ENCODE measurements at places on chromosomes 2 and 18.

GRCh38 chr2:26223018-26223417 is 21.4 kb downstream of the HADHA start:
- DNase-seq = no peak

DNA sequence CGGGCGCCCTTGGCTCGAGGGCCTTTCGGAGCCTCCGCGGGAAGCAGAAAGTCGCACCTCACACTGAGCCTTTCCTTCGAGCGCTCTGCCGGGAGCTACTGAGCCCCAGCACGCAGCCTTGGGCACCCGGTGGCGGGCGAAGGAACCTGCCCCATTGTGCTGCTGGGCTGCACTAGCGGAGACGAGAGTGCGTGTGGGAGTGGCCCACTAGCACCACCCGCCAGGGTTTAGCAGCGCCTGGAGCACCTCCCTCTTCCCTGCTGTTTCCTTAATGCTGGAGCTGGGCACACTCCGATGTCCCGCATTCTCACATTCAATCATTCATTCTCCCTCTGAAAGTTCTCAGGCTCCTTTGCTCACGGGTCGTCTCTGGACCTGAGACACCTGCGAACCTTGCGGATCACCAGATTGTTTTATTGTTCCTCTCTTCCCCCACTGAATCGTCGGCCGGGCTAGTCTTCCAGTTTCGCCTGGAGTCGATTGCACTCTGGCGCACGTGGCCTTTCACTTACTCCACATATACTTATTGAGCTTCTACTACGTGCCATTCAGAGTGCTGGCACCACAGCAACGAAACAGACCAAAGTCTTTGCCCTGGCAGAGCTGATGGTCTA is 8.5 kb upstream of the PAX3 start:
- DNase-seq = no peak

DNA sequence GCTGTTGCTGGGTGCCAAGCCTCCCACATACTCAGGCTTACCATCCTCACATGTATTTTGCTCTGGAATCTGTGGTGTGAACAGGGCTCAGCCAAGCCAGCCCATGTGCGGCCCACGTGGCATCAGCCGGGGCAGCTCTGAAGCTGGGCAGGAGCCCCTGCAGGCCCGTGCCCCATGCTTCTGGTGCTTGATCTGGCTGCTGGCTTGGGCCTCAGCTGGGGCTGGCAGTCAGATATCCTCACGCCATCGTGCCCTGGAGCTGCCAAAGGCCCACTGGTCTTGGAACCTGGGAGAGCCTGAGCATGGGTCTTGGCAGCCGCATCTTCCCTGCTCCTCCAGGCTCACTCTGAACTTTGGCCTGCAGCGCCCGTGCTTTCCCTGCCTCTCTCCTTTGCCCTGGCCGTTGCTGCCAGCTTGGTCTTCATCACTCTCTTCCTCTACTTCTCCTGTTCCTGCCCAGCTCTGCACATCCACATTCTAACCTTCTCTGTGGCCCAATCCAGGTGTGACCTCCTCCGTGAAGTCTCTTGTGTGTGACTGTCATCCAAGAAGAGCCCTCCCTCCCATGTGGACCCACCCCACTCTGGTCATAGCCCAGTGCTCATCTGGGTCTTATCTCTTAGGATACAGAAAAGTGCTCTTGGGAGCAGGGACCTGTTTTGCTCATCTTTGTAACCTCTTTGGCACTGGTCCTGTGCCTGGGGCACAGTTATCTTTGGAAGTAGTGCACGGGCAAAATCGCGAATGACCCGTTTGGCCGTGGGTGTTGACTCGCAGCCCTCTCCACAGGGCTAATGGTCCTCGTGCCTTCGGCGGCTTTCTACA is 116.1 kb downstream of the RNF144A start:
- DNase-seq = no peak

- no peak for DNase-seq
Measured at GRCh38 chr2:121064186-121064585, 220.8 kb downstream of the TFCP2L1 start.

DNA sequence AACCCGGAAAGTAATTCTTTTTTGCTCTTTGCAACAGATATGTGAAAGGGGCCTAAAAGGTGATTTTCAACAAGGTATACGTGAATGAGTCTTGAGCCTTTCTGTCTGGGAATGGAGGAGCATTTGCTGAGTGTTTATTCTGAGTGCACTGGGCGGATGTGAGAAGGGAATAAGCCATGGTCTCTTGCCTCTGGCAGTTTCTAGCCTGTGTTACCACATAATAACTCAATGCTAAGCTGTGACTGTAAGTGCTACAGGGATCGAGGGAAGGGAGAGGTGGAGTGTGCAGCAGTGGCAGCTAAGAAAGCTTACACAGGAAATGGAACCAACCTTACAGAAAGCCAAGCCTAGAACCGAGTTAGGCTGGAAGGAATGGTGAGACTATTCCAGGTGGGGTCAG is 444.3 kb downstream of the SLC4A3 start:
- DNase-seq = no peak

- DNase-seq = no peak
Measured at GRCh38 chr2:43212931-43213330, 13.5 kb downstream of the ZFP36L2 start.

DNA sequence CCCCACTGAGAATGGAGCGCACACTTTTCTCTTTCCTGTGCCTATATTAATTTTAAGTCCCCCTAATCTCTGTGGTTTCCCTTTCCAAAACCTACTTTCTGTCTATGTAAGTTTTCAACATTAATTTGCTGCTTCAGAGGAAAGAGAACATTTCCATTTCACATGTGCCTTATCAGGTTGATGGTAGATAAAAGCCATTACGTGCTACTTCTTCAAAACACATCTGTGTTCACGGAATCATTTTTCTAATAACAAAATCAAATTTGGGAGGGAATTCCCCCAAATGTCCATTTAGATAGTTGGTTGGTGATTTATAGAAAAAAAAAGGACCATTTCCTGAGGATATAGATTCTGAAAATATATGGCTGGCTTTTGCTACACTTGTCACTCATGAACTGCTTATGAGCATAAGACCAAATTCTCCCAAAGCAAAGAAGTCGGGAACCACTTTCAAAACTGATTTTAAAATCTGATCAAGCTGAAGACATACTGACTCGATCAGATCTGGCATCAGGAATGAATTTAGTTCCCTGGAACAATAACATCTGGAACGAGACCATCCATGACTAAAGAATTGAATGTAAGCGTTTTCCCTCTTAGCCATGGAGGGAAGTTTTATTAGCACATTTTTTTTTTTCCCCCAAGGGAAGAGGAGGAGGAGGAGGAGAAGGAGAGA is 8.2 kb downstream of the PTGR3 start:
- no peak for DNase-seq

- DNase-seq = no peak
Measured at GRCh38 chr2:74915743-74916142, 42.7 kb upstream of the POLE4 start.

- DNase-seq = no peak
Measured at GRCh38 chr2:210440206-210440605, 36.4 kb downstream of the LANCL1 start.

- DNase-seq = no peak
Measured at GRCh38 chr2:234983011-234983726, 31.4 kb downstream of the SH3BP4 start.

DNA sequence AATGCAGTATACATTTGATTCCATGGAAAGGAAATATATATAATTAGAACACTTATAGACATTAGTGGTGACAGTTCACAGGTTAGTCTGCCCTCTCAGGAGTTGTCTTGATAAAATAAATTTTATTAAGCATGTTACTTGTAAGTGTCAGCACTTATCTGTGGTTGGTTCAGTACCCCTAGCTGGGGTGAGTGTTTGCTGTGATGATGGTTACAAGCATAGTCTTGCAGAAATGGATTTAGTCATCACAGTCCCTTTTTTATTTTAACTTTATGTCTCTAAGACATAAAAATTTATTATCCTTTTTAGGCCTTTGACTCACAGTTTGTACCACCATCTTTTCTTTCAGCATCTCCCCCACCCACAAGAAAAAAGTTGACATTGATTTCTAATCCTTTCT is 52.1 kb downstream of the NCK2 start:
- no peak for DNase-seq

DNA sequence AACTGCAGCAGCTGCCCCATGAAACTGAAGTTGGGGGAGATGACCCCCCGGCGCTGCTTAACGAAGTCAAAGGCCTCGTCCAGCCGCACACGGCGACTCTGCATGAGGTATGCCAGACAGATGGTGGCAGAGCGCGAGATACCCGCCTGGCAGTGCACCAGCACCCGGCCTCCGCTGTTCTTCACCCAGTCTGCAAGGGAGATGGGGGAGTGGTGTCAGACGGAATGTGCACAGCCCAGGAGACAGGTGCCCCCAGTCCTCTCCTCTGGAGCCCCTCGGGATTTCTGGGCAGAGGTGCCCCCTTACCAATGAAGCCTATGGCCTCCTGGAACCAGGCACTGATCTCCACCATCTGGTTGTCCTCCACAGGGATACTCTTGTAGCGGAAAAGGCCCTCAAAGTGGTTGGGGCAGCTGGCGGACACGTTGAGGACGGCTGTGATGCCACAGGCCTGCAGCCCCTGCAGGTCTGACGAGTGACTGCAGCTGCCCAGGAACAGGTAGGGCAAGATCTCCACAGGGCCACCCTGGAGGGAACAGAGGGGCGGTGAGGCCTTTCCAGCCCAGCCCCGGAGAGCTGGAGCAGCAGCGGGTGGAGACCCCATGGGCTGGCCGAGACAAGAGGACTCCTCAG is 1.3 kb downstream of the DUSP2 start:
- no peak for DNase-seq

- no peak for DNase-seq
Measured at GRCh38 chr2:189534854-189535832, 45.4 kb downstream of the SLC40A1 start.

DNA sequence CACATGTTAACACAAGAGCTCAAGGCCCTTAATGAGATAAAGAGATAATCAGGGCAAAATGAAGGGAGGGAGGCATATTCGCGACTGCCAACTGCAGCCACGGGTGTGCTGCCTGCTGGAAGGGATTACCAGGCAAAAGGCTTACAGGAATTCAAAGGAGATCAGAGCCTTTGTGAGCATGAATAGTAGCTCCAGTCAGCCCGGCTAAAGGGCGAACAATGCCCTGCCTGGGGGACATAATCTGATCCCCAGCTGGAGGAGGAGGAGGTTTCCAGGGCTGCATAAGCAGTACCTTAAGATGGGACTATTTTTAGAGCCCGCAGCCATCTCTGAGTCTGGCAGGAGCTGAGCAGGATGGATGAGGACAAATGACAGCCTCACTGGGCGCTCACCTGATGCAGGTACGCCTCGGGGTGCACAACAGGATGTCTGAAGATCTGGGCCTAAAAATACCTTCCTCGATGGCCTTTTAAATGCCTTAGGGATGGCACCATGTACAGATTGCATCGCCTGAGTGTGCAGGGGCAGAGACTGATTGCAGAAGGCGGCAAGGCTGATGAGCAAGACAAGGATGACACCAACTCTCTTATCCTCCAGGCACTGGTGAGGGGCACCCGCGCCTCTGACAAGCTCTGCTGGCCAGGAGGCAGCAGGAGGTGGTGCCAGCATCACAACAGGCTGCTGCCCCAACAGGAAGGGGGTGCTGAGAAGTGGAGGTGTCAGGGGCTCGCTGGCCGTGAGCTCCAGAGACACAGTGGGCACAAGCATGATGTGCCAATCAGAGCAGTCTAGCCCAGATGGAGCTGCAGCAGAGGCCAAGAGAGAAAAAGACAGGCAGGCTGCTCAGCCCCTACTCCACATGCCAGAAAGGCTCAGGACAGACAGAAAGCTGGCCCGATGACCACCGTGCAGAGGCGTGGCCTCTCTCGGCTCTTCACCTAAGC is 111.4 kb downstream of the EIPR1 start:
- DNase-seq = no peak

GRCh38 chr2:74544634-74545033 is 9.1 kb downstream of the LOXL3 start:
- DNase-seq = no peak

DNA sequence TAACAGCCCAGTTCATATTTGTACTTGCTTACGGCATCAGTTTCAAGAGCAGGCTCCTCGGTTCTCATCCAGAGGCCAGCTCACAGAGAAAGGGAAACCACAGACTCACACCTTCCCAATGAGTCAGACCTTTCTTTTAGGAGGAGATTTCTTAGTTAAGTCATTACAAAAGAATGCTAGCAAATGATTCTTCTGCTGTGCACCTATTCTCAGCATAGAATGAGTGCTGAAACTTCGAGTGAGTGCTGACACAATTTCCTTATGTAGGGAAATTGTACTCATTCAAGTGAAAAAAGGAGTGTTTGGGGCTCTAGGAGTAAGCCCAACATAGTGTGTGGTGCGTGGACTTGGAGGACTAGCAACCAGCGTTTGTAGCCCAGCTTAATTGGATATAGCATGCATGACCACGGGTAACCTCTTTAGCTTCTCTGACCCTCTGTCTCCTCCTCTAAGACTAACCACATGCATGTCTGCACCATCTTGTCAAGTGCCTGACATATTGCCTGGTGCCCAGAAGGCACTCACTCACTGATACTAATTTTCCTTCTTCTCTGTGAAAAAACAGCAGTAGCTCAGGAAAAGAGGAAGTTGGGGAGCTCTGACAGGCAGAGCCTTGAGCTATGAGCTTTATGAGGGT is 87.0 kb downstream of the ALPK2 start:
- no peak for DNase-seq

GRCh38 chr2:38076152-38076709 is 280 bp upstream of the CYP1B1 start:
- peak; percentile 26 for DNase-seq

DNA sequence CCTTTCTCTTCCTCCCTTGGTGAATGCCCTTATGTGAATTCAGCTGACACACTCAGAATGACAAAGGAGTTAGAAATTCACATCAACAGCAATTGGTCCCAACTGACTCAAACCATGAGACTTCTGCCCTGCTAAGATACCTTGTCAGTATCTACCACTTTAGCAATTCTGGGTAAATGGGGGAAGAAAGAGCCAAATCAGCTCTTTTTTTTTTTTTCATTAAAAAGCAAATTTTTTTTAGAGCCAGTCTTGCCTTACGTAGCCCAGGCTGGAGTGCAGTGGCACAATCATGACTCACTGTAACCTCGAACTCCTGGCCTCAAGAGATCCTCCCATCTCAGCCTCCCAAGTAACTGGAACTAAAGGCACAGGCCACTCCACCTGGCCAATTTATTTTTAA is 1.7 kb upstream of the PPP4R1 start:
- no peak for DNase-seq

GRCh38 chr18:34299828-34300227 is 75.1 kb upstream of the NOL4 start:
- DNase-seq = no peak

DNA sequence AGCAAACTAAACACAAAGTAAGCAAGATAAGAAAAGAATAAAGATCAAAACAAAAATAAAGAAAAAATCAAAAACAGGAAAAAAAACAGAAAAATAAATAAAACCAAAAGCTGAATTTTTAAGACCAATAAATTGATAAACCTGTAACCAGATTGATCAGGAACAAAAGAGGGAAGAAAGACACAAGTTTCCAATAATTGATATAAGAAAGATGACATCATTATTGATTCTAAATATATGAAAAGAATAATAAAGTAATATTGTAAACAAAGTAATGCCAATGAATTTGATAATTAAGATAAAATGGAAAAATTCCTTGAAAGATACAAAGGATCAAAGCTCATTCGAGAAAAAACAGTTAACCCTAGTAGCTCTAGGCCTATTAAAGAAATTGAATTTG is 394.6 kb upstream of the LRATD1 start:
- no peak for DNase-seq

Measured in stimulated activated CD4-positive, alpha-beta T cell treated with anti-CD3 and anti-CD28 coated beads, Interleukin-15, amount 100 ng/mL, for 1 hour (primary cell).